ENCODE measurements at places on chromosomes 7 and 10. TPM values are rescaled to one million over a fixed set of nuclear protein-coding genes. Genes with fewer than 3 reads are reported as not detected.

Gene SLC16A9
- 0.07 TPM for total RNA-seq

Gene TEX47
- not detected for total RNA-seq

Gene LRIT1
- total RNA-seq = not detected

Gene TRPV6
- total RNA-seq = not detected

Gene PON3
- 14.1 TPM for total RNA-seq

Gene CPA1
- total RNA-seq = 0.20 TPM

Gene KCND2
- not detected for total RNA-seq

Gene GPAM
- 130 TPM for total RNA-seq

Gene HHEX
- 46.3 TPM for total RNA-seq

Gene CACNB2
- total RNA-seq = not detected

Gene LEP
- total RNA-seq = not detected

Measured in HepG2 (cell line).